ENCODE measurements at places on chromosomes 6 and 20.

- DNase-seq: no peak
Observed at GRCh38 chr20:45470937-45471336, 1.4 kb downstream of the WFDC2 start.

- no peak for DNase-seq
Observed at GRCh38 chr20:36465109-36466080, 75.9 kb upstream of the MYL9 start.

GRCh38 chr6:158068893-158069799, 87.5 kb downstream of the SYNJ2 start:
- DNase-seq: no peak

DNA sequence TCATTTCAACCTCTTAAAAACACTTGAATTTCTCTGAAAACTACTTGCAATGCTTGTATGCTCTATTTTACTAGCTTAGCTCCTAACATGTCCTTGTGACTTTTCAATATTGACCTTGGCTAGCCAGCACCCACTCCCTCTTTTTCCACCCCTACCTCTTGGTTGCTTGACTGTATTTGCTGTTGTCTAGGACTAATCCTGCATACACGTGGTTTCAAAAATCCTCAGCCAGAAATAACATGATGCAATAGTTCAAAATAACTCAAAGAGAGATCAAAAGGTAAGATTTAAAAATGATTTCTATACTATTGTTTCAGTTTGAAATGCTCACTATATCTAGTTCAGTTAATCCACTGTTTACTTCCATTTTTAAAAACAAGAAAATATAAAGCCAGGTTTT, 102.3 kb upstream of the TBX18 start:
- no peak for DNase-seq

- no peak for DNase-seq
Observed at GRCh38 chr20:14062786-14063185, 67.5 kb downstream of the MACROD2 start.

GRCh38 chr6:98137391-98137790, 697.0 kb upstream of the POU3F2 start:
- no peak for DNase-seq

DNA sequence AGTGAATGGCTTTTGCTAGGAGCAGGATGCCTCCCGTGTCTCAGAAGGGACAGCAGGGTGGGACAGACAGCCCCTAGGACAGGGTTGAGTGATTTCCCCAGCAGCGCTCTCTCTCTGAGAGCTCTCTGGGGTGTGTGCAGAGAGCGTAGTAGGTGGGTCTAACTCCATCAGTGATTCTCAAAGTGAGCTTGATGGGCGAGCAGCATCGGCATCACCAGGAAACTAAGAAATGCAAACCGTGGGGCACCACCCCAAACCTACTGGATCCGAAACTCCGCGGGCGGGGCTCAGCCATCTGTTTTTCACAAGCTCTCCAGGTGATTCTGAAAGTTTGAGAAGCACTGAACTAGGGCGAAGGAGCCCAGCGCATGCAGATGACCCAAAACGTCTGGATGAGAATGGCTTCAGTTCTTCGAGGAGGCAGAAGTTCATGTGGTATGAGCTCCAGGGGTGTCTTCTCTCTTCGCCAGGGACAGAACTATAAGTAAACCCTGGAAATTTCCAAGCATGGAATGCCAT, 119.6 kb upstream of the RNF24 start:
- DNase-seq: no peak

DNA sequence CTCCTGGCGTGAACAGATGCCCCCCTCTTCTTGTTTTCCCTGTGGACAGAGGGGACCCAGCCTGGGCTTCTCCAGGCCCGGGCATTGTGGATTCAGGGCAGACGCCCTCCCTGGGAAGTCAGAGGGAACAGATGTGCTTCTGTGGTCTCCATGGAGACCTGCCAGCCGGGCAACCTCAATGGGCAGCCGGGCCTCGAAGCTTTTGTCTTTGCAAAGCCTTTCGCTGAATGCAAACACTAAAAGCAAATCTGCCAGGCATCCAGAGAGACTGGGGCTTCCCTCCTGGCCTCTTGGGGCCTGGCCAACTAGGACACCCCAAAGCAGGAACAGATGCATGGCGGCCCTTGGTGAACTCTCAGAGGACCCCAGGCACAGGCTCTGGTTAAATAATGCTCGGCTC, 370.0 kb upstream of the SULF2 start:
- peak; percentile 68 for DNase-seq

Data from NCI-H774 (cell line).